Colonic mucosa (tissue), 4 donors: ENCODE measurements at places on chromosomes 7 and 10. TPM values are rescaled to one million over a fixed set of nuclear protein-coding genes. Genes with fewer than 3 reads are reported as not detected.

GRCh38 chr7:143346018-143346417 lies 16.5 kb downstream of the FAM131B start:
- no peak for DNase-seq

DNA sequence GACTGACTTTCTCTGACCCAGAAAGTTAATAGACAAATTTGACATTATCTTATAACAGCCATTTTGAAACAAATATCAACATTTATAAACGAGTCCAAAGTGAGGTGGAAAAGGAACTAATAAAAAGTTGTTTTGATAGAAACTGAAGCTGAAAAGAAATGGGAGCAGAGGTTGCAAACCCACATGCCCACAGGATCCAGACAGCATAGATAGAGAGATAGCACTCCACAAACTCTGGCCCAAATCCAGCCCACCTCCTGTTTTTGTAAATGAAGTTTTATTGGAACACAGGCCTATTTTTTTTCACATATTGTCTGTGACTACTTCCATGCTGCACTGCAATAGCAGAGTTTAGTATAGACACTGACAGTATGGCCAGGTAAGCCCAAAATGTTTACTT lies 171.9 kb downstream of the PRKG1 start:
- no peak for DNase-seq

GRCh38 chr7:29190349-29191045 lies 4.1 kb upstream of the CHN2 start:
- DNase-seq: peak; percentile 53

GRCh38 chr10:77770081-77770867 lies 132.7 kb upstream of the KCNMA1 start:
- DNase-seq: no peak

DNA sequence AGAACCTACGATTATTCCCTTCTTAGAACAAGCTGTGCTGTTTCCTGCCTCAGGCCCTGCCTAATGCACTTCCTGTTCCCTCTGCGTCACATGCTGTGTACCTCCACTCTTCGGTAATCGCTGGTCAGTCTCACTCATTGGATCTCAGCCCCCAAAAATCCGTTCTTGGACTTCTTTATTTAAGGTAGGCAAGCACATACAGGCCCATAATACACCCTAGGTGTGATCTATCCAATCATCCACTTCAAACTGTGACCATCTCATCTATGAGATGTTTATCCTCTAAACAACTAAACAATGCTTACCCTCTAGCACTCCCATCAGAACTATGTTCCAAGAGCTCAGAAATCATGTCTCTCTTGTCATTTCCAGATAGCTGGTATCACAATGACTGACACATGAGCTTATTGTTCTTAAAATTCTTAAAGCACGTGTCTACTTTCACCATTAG lies 83.9 kb downstream of the CADPS2 start:
- no peak for DNase-seq

GRCh38 chr7:151783958-151784575 lies 92.8 kb downstream of the PRKAG2 start:
- no peak for DNase-seq

CYP3A7 gene
- total RNA-seq: not detected

PDE6C gene
- total RNA-seq: not detected

PGAM2 gene
- total RNA-seq: 0.29 TPM

ADCYAP1R1 gene
- 0.90 TPM for total RNA-seq

NKX2-3 gene
- total RNA-seq: 7.9 TPM

ACTL6B gene
- total RNA-seq: 0.29 TPM
